ENCODE measurements at places on chromosomes 2 and 18.

- no peak for DNase-seq
These were observed 663.3 kb upstream of the CHAC2 start for GRCh38 chr2:53104263-53104662.

DNA sequence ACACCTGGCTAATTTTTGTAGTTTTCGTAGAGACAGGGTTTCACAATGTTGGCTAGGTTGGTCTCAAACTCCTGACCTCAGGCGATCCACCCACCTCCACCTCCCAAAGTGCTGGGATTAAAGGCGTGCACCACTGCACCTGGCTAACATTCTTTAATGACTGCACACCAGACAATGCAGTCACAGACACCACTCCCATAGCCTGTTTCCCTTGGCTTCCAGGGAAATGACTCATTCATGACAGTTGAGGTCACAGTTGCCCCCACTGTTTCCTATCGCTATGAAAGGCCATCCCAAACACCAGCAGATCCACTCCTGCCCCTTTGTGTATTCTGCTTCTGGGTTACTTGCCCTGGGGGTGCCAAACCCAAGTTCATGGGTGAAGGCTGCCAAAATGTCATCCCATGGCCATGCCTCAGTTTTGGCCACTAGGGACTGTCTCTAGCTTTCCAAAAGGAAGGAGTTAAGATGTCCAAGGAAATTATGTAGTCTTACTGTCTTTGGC lies 8.7 kb downstream of the CHMP1B start:
- no peak for DNase-seq

GRCh38 chr18:79453816-79454735 lies 58.3 kb downstream of the NFATC1 start:
- DNase-seq, result no peak

- DNase-seq, result no peak
These were observed 453.8 kb upstream of the MC4R start for GRCh38 chr18:60826346-60826745.

DNA sequence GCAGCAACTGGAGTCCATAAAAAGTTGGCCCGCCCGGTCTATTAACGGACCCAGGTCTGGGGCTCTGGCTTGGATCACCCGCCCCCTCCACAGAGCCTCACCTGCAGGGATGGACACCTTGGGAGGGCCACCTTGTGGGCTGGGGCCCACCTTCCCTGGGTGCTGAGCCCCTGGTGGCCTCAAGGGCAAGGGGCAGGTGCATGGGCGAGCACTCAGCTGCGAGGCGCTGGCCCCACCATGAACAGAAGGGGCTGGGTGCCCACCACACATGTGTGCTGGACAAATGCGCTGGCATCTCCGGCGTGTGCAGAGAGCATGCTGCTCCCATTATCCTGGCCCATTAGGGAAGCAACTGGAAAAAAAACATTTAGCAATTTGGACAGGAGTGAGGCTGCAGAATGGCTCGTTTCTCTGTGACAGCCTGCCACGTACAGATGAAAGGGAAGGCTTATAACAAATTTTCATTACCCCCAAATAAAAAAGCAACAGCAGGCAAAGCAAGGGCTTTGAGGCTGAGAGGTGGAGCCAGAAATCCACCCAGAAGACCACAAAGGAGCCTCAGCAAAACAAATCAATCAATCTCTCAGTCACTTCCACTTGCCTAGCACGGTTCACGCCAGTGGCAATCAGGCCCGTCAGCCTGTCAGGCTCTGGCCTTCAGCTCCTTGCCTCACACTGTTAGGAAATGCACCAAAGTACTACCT lies 253.1 kb upstream of the ZNF521 start:
- DNase-seq, result no peak

- DNase-seq, result peak; percentile 33
These were observed 14.9 kb upstream of the SNED1 start for GRCh38 chr2:240983361-240983995.

- DNase-seq, result no peak
These were observed 30.9 kb downstream of the METTL21A start for GRCh38 chr2:207594264-207594663.

- DNase-seq, result no peak
These were observed 49.3 kb downstream of the ST3GAL5 start for GRCh38 chr2:85839461-85839860.

- DNase-seq, result no peak
These were observed 690.4 kb downstream of the RNF144A start for GRCh38 chr2:7607441-7608173.

DNA sequence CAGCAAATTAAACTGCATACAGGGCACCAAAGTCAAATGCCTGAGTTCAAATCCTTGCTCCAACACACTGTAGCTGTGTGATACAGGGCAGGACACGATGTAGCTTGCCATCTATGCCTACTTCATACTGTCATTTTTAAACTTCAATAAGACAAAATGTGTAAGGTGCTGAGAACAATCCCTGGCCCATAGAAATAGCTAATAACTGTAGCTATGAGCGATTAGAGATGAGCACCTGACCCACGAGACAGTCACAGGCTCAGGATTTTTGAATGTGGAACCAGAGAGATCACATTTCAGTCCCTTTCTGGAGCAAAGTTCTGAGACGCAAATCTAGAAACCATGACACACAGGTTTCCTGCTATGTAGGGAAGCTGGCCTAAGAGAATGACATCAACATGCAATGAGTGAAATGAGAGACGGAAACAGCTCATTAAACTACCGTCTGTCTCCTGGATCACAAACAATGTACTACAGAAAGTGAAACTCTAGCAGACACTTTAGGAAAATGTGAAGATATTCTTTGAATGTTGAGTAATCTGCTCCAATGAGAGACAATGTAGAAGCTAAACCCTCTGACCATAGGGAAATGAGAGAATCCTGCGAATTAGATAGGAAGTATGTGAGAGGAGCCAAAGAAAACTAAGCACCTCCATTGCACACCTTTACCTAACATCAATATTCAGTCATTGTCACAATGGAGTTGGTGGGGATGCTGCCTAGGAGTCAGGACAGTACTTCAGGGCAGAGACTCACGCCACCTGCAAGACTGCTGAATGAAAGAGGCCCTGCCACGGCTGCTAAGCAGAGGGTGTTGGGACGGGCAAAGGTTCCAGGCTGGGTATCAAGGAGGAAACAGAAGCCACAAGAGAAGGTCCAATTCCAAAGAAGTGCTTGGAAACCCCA lies 25.5 kb downstream of the B4GALT6 start:
- DNase-seq, result no peak

DNA sequence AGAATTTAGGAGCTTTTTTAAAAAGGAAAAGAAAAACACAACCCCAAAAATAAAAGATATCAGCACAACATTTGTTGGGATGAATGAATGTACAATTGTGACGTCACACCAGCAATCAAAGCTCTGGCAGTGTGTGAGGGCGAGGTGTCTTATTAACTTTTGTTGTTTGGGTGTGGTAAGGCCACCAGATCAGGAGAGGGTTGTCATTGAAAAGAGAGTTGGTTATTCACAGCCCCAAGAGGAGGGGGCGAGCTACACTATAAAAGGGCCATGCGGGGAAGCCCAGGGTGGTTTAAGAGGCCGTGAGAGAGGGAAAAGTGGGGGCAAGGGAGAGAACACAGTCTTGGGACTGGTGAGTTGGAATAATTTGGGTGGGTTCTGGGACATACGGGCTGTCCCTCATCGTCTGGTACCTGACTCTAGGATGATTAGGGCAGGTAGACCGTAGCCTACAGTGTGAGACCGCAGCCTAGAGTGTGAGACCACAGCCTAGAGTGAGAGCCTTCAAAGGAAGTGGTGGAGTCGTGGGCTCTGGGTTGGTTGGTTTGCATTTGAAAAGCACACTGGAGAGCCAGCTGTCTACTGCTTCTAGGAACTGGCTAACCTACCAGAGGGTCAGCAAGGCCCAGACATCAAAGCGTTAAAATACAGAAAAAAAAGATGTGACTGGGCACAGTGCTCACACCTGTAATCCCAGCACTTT lies 128.4 kb downstream of the INO80D start:
- DNase-seq, result no peak

DNA sequence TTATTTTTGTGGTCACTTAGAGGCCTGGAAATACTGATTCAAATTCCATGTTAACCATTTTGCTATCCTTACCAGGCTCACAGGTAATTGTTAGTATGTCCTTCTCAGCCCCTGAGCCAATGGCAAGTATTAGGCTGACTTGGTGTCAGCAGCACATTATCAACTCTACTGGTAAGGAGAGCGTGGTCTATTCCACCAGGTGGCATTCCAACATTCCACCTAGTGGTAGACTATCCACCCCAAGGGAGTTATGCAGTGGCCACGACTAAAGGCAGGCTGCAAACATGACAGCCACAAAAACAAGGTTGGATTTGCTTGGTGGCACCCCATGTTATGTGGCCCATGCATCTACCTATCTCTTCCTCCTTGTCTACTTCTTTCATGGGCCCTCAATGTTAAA lies 31.8 kb upstream of the GCC2 start:
- no peak for DNase-seq

GRCh38 chr2:156459720-156460119 lies 23.5 kb downstream of the GPD2 start:
- no peak for DNase-seq

- DNase-seq, result no peak
These were observed 766 bp downstream of the SNTG2 start for GRCh38 chr2:951224-952006.

- DNase-seq, result no peak
These were observed 69.9 kb downstream of the KCNH7 start for GRCh38 chr2:162768656-162769055.

- DNase-seq, result peak; percentile 13
These were observed 11.6 kb downstream of the TRPM8 start for GRCh38 chr2:233928594-233929351.

- DNase-seq, result no peak
These were observed 333.7 kb downstream of the AGAP1 start for GRCh38 chr2:235827585-235827992.

DNA sequence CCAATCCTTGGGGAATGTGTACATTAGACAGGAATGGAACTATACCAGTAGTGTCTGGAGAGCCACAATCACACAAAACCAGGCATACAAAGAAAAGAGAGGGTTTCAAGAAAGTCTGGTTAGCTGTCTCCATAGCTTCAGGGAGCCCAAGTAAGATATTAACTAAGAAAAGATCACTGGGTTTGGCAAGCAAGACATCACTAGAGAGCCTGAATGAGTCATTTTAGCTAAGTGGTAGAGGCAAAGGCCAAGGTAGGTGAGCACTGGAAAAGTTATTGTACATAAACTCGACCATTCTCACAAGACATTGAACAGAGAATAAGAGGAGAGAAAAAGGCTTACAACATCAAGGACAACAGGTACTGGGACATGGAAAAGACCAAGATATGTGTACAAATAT lies 143.8 kb upstream of the ARL4C start:
- DNase-seq, result no peak

DNA sequence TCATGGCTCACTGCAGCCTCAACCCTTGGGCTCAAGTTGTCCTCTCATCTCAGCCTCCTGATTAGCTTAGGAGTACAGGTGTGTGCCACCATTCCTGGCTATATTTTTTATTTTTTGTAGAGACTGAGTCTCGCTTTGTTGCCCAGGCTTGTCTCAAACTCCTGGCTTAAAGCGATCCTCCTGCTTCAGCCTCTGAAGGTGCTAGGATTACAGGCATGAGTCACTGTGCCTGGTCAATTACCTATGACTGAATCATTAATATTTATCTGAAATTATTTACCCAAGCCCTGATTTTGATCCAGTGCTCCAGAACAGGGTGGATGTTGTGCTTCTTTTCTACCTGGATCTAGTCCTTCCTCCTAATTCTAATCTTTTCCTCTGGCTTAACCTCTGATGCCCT lies 87.8 kb downstream of the MAP2 start:
- DNase-seq, result no peak

- no peak for DNase-seq
These were observed 23.3 kb upstream of the RMC1 start for GRCh38 chr18:23479829-23480505.

DNA sequence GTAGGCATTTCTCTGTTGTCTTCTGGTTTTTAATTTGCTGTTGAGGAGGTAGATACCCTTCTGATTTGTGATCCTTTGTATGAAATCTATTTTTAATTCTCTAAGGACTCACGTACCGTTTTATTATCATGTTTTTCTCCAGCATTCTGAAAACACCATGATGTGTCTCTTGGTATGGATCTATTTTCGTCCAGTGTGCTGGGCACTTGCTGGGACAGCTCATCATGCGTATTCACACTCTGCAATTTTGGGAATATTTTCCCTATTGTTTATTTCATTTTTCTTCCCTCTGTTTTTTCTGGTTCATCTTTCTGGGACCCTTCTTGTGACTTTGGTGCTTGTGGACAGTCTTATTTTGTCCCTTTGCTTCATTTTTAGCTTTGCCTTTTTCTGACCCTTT lies 21.9 kb downstream of the RPIA start:
- no peak for DNase-seq

DNA sequence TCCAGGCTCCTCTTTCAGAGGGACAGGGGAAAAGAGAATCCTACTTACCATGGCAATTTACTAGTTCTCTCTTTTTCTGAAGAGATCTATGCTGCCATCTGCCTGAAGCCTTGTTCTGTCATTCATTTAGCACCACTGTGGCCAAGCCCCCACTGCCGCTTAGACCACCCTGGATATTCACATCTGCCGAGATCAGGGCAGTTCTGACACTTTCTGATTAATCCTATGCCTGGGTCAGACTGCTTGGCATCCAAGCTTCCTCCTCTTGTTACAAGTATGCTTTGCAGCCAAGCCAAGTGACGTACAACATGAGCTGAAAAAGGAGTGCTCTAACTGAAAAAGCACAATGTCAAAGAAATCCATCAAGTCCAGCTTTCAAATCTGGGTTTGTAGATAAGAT lies 332.6 kb downstream of the SUCLG1 start:
- DNase-seq, result no peak

DNA sequence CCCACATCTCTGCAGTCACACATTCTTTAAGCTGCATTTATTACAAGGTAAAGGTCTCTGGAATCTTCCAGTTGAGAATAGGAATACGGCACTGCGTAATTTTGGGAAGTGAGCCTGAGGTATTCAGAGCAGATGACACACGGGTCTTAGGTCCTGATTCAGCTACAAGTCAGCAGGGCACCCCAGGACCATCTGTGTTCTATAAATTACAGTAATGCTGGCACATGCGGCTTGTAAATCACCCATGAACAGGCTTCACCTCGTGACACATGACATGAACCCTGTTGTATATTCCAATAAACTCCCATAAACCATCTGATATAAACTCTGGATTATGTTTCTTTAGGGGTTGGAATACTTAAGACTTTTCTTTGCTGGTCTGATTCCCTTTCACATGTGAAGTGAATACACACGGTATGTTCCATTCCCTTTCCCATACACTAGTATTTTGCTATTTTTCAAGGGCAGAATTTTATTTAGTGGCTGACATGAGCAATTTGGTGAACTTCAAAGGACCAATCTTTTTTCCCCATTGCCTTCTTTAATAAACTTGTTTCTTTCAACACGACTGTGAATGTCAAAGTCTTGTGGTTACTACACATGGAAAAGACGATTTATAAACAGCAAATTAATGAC lies 298.6 kb downstream of the MEIS1 start:
- no peak for DNase-seq

DNA sequence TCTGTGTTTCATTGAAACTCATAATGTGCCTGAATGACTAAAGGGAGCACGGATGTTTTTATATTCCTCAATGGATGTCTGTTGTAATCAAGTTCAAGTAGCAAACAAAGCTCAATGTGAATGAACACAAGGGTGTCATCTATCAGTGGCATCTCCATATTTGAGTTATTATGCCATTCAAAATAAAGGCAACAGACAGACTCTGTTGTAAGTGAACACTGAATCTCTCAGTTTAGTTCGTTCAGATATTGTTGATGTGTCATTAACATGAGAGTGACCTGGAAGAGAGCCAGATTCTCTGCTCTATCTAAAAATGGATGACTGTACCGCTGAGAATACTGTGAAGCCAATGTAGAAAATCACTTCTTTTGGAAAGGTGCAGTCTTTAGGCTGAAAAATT lies 118.7 kb downstream of the NUP35 start:
- no peak for DNase-seq

GRCh38 chr18:53219853-53220252 lies 879.9 kb downstream of the DCC start:
- DNase-seq, result no peak
